ENCODE measurements at places on chromosomes 5 and 9.

- no peak for DNase-seq
These were observed 22.1 kb upstream of the MARCHF6 start for GRCh38 chr5:10331341-10331796.

DNA sequence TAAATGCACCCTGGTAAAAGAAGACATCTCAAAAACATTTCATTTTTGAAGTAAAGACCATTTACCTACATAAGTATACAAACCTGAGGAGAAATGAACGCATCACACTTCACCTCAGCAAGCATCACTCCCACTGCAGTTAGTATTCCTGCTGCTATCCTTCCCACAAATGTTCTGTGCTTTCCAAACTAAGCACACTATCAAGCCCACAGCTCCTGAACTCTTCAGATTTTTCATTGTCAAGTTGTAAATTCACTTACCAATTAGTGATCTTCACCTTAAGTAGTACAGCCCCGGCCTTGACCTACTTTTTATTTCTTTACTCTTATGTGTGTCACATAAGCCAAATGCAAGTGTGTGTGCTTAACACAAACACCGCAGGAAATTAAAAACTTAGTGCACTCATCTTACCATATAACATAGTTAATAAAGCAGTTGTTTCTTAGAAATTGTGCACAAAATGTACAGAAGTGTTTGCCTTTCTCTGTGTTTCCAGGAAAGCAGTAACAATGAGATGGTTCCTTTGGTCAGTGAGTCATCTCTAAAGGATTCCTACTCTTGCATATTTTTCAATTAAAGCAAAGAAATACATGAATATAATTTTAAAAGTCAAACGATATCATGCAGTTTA is 169.4 kb downstream of the APBA1 start:
- DNase-seq = no peak

- no peak for DNase-seq
These were observed 18.2 kb upstream of the MXD3 start for GRCh38 chr5:177329883-177330282.

- no peak for DNase-seq
These were observed 699 bp downstream of the AKNA start for GRCh38 chr9:114386886-114387679.

DNA sequence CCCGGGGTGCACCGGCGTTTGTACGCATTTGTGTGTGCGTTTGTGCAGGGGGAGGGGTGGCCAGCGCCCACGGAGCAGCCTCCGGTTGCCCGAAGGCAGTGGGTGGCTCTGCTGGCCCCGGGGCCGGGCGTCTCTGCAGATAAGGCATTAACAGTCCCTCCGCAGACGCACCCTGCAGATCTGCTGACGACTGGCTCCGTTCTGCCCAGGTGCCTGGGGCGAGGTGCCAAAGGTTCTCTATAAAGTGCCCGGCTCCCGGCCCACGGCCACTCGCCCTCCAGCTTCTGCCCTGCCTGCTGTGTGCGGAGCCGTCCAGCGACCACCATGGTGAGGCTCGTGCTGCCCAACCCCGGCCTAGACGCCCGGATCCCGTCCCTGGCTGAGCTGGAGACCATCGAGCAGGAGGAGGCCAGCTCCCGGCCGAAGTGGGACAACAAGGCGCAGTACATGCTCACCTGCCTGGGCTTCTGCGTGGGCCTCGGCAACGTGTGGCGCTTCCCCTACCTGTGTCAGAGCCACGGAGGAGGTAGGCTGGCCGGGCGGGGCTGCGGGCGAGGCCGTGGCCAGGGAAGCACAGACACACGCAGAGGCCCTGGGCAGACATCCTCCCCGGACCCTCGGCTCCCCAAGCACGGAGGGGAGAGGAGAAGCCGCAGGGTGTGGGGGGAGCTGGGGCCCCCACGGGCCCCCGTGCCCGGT is at the start of gene SLC6A19:
TSS of gene SLC6A19 (plus strand) at position 269 of the 699 bp plus-strand sequence. CDS start at position 325, 56 bp downstream.
- DNase-seq = no peak

- DNase-seq = no peak
These were observed 16.6 kb downstream of the PDZD2 start for GRCh38 chr5:31655491-31655890.

GRCh38 chr5:107799306-107799705 is 128.6 kb upstream of the EFNA5 start:
- DNase-seq = no peak

GRCh38 chr9:101437806-101438232 is 2.2 kb upstream of the ALDOB start:
- DNase-seq = no peak

- no peak for DNase-seq
These were observed 157.3 kb downstream of the RXRA start for GRCh38 chr9:134483361-134484184.

DNA sequence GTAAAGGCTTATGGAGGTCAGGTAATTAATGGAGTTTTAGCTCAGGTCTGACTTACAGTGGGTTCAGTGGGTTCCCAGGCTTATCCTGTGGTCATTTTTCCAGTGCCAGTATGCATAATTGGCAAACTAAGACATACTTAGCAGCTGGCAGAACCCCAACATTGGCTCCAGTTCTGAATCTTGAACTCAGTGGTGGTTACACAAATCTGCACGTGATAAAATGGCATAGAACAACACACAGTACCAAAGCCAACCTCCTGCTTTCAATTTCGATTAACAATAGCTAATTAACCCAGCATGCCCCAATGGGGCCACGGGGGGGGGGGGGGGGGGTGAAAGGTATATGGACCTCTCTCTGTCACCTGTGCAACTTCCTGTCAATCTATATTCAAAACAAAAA is 19.0 kb upstream of the BARX1 start:
- no peak for DNase-seq

DNA sequence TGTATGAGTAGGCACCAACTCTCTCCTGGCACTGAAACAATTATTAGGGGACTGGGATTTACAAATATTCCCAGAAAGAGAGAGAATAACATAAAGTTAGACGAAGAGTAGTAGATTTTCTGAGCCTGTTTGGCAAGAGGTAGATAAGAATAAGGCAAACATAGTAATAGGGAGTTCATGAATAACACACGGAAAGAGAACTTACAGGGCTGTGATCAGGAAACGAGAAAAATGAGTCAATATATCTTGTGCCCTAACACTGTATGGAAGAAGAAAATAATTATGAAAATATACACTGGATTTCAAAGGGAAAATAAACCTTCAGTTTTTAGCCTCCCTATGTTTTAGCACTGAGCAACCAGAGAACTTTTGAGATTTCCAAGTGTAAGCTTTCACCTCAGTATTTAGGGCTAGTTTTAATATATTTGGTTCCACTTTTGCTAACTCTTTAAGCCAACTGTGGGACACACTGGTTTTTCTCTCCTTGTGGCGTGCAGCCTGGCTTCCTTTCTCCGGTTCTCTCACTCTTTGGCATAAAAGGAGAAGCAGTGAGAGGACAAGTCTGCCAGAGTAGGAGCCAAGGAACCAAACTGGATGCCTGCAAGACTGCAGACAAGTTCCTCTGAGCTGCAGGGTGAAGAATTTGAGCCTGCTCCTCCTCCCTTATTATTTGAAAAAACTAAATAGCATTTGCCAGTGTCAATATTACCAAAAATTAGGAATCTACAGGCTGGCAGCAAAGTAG is 6.6 kb upstream of the KCNN2 start:
- no peak for DNase-seq

DNA sequence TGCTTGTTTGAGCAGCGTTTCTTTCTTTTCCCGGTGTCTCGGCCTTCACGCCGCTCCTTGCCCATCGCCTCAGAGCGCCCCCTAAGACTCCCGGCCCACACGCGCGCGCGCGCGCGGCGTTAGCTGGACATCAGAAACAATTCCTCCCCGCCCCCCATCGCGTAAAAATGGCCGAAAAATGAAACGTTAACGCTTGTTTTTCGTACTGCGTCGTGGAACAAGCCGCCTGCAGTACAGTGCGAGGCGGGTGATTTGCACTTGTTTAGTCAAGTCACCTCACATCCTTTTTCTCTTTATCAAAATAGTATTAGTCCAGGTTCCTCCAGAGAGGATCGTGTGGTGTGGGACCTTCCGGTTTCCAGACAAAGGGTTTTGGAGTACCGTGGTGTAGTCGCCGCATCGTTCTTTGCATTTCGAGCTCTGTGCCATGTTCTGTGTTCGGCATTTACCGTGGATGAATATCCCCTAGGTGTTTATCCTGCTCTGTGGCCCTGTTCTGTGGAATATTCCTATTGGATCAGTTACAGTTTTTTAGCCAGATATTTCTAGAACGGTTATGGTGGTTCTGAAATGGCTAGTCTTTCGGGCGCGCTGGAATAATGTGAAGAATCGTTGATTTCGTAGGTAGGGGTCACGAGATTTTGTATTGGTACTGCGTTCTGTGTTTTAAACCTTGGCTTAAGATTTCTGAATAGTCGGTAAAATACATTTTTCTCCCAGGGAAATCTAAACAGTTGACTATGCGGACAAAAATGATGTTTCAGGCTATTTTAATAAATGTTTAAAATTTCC is 1.0 kb downstream of the MATR3 start:
- DNase-seq = no peak

DNA sequence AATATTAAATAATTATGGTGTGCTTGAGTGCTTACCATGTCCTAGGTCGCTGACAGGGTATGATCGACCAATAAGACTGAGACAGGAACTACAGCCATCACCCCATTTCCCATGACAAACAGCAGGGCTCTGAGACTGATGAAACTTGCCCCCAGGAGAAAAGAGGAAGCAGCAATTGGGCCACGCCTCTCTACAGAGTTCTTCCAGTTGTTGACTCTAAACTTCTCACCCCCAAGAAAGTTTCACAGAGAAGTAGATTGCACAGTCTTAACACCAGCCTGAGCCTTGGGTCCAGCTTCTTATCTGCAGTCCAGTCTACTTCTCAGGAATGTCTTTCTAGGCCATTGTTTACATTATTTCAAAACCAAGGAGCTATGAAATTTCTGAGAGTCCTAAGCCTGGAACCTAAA is 182.2 kb upstream of the ANKRD55 start:
- DNase-seq = no peak

DNA sequence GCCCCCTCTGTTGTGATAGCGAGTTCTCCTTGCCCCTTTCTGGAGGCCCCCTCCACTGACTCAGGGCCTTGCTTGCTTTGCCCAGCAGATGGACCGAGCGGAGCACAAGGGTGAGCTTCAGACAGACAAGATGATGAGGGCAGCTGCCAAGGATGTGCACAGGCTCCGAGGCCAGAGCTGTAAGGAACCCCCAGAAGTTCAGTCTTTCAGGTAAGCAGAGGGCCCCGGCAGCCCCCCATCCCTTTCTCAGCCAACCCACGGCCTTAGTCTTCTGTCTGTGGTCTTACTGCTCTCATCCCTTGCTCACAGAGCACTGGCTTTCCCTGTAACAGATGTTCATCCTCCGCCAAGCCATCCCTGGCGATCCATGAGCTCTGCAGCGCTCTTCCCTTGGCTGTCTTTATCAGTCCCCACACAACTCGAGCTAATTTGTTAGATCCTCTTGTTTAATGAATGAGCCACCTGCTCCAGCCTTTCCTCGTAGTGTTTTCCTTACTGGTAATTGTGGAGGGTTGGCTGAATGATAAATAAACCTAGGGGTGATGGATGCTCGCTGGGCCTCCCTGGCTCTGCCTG is 18.4 kb upstream of the RARS1 start:
- DNase-seq = no peak

DNA sequence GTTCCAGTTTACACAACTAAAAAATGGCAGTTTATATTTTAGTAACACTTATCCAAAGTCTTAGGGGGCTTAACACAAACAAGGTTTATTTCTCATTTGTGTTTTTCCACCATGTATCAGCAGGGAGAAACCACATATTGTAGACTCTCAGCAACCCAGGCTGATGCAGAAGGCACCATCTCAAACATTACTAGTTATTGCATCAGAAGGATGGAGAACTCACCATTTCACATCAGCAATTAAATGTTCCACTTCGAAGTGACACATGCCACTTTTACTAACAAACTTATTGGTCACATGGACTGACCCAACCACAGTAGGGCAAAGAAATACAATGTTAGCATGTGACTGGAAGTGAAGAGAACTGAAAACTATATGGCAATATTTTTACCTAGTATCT is 22.5 kb upstream of the SMC2 start:
- no peak for DNase-seq

- no peak for DNase-seq
These were observed 114.6 kb upstream of the FTMT start for GRCh38 chr5:121737120-121737519.

GRCh38 chr5:35194635-35195471 is 35.4 kb downstream of the PRLR start:
- DNase-seq = no peak

DNA sequence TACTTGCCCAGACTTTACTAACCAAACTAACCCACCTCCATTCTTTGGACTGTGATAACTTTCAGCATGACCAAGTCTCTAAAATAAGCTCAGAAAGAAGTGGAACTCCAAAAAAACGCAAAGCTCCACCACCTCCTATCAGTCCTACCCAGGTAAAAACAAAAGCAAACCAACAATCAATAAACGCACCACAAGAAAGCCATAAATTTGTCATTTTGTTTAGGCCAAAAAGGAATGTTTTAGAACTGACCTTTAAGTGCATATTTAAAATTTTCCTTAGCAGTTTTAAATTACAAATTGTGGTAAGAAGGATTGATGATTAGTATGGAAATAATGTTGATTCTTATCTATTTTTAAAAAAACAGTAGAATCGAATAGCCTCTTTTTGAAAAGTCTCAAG is 25.5 kb upstream of the TTC23L start:
- DNase-seq = no peak

- DNase-seq = no peak
These were observed 127.2 kb downstream of the MACIR start for GRCh38 chr5:103385722-103386121.

GRCh38 chr9:122822938-122823337 is 5.5 kb downstream of the PDCL start:
- DNase-seq = no peak

DNA sequence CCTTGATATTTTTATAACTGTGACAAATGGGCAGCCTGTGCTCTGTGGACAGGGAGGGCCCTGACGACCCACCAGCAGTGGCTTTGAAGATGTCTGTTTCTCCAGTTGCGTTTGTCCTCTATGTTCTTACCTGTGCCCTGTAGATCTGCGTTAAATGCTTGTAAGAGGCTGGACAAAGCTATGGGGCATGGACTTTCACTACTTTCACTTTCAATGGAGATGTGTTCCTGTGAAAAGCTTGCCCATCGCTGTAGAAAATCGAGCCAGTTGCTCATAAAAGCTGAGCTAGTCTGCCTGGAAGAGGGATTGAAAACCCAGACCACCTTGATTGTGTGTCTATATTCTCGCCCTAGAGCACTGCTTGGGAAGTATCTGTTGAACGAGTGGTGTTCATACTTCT is 74.1 kb downstream of the PSAT1 start:
- no peak for DNase-seq

GRCh38 chr5:133665571-133665970 is 53.2 kb upstream of the FSTL4 start:
- no peak for DNase-seq

DNA sequence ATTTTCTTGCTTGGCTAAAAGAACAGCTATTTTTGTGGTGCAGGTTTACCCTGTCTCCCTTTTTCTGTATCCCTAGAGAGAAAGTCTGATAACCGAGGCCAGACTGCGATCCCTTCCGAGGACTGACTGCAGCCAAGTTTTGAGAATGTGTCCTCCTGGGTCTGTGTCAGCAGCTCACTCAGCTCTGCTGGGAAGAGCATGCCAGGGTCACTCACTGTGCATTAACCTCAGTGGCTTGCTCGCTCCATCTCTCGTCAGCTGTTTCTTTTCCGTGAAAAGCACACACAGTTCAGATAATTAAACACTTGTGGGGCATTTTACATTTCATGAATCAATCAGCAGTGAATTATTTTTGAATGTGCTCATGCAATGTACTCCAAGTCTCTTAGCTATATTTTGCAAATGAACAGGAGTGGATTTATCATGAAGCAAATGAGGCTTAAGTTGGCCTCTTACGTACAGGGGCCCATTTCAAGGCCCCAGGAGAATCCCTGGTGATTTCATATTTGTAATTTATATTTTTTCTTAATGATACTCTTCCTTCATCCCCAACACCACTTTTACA is 252.1 kb downstream of the SMARCA2 start:
- DNase-seq = no peak

- DNase-seq = no peak
These were observed 439.1 kb upstream of the KIF2A start for GRCh38 chr5:61866930-61867329.
